ENCODE measurements at places on chromosomes 13 and 19. TPM values are rescaled to one million over a fixed set of nuclear protein-coding genes. Genes with fewer than 3 reads are reported as not detected.

Gene CRX
- polyA plus RNA-seq, result not detected

Gene TMEM59L
- polyA plus RNA-seq, result not detected

Gene CYP4F8
- polyA plus RNA-seq, result not detected

DNA sequence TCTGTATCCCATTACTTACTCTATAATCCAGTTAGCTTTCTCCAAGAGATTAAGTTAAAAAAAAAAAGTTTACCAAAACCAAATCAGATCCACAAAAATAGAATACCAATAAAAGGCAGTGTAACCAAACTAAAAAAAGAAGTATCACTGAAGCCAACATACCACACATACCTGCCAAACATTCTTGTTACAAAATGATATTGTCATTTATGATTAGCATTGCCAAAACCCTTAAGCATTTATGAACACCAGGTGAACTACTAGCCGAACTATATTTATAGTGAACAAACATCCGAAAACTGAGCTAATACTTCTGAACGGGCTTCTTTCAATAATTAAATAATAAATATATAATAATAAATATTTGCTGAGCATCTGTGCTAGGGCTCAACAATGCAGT is 59.1 kb upstream of the EEF1AKMT1 start:
- no peak for DNase-seq

DNA sequence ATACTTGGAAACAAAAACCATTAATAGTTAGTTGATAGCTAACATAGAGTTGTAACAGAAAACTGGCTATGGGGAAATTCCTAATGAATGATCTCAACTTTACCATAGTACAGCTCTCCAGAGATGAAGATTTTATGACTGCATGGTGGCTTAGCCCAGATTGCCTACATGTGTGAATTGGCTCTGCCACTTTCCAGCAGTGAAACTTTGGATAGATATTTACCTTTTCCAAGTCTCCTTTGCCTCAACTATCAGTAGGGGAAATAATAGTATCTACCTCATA is 161.1 kb downstream of the LACC1 start:
- no peak for DNase-seq
